Psoas muscle (tissue), 8 donors: ENCODE measurements at places on chromosomes 12 and 14. TPM values are rescaled to one million over a fixed set of nuclear protein-coding genes. Genes with fewer than 3 reads are reported as not detected.

The ACTR6 gene
- 31.7 TPM for polyA plus RNA-seq

DNA sequence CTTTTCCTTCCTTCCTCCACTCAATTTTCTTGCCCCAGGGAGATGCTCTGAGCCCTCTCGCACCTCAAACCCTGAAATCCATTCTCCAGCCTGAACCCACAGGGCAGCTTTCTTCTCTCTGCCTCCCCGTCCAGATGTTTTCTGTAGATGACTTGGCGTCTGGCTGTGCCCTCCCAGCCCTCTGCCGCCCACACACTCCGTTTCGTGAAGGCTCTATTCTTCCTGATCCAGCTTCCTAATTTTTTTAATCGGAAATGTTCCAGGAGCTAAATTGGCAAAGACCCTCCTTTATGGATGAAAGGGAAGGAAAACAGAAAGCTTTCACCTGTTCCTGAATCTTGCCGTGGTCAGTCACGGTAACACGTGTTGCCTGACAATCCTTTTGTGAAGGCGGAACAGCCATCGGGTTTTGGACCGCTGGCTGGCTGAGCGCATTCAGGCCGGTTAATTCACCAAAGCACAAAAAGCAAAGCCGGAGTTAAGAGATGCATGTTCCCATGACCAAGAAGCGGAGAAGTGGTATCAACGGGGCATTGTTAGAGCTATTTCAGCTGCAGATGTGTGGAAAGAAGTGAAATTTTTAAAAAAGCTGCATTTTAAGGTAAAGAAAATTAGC is 70.2 kb upstream of the FBRSL1 start:
- H3K4me1 ChIP-seq = no peaks in the 10 kb centered on the region
- no peak overlapping the region for H3K4me3 ChIP-seq
- H3K27me3 ChIP-seq = no peaks in the 10 kb centered on the region
- H3K27ac ChIP-seq = no peak overlapping the region

DNA sequence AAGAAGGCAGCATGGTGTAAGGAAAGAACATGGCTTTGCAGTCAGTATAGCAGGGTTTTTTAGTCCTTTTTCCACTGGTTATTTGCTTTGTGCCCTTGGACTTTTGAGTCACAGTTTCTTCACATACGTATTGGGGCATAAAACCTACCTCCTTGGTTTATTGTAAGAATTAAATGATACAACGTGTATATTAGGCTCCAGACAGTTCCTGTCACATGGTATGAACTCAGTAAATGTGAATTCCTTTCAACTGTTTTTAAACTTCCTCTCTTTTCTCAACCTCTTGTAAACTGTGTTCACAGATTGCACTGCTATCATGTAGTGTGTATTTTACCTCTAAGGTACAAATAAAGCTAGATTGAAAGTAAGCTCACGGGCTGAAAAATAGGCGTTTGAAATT is 29.5 kb downstream of the MSRB3 start:
- H3K36me3 ChIP-seq = peaks cover 15% of the 10 kb centered on the region
- no peak overlapping the region for H3K4me3 ChIP-seq
- no peak for DNase-seq
- peak overlapping the region; percentile 25 for H3K27ac ChIP-seq
- H3K27me3 ChIP-seq = no peaks in the 10 kb centered on the region
- H3K4me1 ChIP-seq = peaks cover 24% of the 10 kb centered on the region

DNA sequence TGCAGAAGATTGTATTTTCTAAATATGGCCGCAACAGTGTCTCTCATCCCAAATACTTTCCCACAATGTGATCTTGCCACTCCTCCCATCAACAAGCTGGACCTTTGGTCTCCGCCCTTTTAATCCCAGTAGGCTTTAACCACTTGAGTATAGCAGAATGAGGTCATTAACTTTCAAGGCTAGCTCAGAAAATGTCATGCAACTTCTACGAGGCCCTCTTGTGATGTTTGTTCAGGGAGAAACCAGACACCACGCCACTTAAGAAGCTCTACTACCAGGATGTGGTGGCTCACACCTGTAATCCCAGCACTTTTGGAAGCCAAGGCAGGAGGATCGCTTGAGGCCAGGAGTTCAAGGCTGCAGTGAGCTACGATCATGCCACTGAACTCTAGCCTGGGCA is 20.1 kb upstream of the OR6J1 start:
- H3K27me3 ChIP-seq = no peaks in the 10 kb centered on the region
- no peak overlapping the region for H3K27ac ChIP-seq
- no peaks in the 10 kb centered on the region for H3K4me1 ChIP-seq
- no peak overlapping the region for H3K4me3 ChIP-seq
- DNase-seq = no peak
- no peaks in the 10 kb centered on the region for H3K36me3 ChIP-seq

GRCh38 chr14:59711080-59711479 is 134.5 kb upstream of the CCDC175 start:
- peaks cover 3% of the 10 kb centered on the region for H3K27me3 ChIP-seq
- no peak for DNase-seq
- no peak overlapping the region for H3K4me3 ChIP-seq
- H3K36me3 ChIP-seq = no peaks in the 10 kb centered on the region
- peaks cover 5% of the 10 kb centered on the region for H3K4me1 ChIP-seq

GRCh38 chr14:35248476-35248788 is 43.8 kb upstream of the PSMA6 start:
- no peak overlapping the region for H3K4me3 ChIP-seq
- H3K4me1 ChIP-seq = peaks cover 11% of the 10 kb centered on the region
- H3K36me3 ChIP-seq = no peaks in the 10 kb centered on the region
- DNase-seq = no peak

DNA sequence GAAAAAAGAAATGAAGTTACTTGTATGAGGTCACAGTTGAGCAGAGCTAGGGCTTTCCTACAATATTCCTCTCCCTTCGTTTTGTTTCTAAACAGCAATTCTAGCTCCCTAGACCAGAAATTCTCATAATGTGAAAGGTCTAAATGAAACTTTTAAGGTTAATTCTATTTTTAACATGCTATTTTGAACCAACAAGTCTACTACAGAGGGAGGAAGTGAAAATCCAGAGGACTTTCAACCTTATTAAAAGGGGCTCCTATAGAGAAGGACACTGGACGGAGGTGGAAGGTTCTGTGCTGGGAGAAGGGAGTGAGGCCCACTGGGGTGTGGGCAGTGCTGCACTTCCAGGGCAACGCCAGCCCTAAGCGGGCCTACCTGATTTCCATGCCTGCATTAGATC is 13.4 kb downstream of the GSG1 start:
- no peaks in the 10 kb centered on the region for H3K4me1 ChIP-seq
- H3K36me3 ChIP-seq = no peaks in the 10 kb centered on the region
- no peak overlapping the region for H3K4me3 ChIP-seq
- DNase-seq = no peak

- H3K36me3 ChIP-seq = peaks cover 2% of the 10 kb centered on the region
- H3K4me3 ChIP-seq = no peak overlapping the region
- no peaks in the 10 kb centered on the region for H3K27me3 ChIP-seq
- DNase-seq = no peak
Observed at GRCh38 chr12:48084066-48084465, 21.8 kb downstream of the SENP1 start.

The OR6C2 gene
- polyA plus RNA-seq = not detected

- H3K27me3 ChIP-seq = no peaks in the 10 kb centered on the region
- DNase-seq = no peak
- no peak overlapping the region for H3K4me3 ChIP-seq
- no peak overlapping the region for H3K27ac ChIP-seq
- no peaks in the 10 kb centered on the region for H3K4me1 ChIP-seq
Observed at GRCh38 chr14:95253039-95253630, 66.6 kb downstream of the CLMN start.

DNA sequence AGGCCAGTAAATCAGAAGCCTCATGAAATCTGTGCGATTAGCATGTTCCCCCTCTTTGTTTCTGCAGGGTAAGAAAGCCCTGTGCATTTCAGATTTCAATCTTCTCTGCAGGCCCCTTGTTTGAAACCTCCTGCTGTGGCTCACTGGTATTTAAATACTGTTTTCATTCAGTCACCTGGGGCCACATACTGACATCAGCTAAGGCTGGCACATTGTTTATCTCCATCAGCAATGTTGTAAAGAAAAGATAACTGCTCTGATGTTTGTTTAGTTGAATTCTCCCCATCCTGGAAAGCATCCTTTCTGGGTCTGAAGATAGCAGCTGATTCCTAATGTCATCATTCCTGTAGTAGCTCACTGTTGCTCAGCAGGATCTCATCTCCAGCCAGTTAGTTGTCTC is 554.9 kb downstream of the NRXN3 start:
- H3K27ac ChIP-seq = no peak overlapping the region
- no peaks in the 10 kb centered on the region for H3K36me3 ChIP-seq
- H3K4me1 ChIP-seq = no peaks in the 10 kb centered on the region
- H3K4me3 ChIP-seq = no peak overlapping the region
